ENCODE measurements at places on chromosomes 16 and 17.
A peak's percentile ranks its signal among the peaks of the same experiment; 100 is the strongest.

DNA sequence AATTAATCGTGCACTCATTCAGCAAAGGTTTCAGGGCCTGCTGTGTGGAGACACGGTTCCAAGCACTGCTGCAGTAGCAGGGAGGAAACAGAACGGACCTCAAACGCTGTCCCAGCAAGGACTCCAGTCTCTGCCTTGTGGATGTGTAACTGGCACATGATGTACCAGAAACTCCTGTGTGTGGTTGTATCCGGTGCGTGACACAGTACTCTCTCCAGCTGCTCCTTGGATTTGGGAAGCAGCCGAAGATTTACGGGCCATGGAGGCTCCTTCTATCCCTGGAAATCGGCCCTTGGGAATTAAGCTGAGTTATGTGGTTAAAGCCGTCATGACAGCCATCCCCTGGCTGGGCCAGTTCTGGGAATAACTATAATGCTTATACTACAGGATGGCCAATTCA lies 8.5 kb upstream of the ANKRD11 start:
- DNase-seq: no peak

DNA sequence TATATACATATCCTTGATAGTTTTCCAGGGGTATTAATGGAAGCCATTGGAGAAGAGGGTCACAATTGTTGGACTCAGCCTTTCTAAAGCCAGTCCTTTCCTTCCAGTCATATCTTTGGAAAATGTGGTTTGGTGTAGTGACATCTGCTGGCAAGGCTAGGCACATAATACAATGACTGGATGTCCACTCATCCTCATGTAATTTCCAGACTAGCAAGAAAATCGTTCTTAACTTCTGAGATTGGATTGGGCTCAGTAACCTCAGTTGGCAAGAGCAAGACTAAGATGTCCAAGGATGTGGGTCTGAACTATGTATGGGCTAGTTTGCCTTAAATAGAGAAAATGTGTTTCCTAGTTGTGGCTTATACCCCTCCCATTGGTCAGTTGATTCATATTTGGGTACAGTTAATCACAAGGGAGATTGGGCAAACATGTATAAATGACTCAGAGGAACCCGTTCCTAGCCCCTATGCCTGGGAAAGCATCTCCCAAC lies 8.7 kb upstream of the KAT7 start:
- DNase-seq: no peak

DNA sequence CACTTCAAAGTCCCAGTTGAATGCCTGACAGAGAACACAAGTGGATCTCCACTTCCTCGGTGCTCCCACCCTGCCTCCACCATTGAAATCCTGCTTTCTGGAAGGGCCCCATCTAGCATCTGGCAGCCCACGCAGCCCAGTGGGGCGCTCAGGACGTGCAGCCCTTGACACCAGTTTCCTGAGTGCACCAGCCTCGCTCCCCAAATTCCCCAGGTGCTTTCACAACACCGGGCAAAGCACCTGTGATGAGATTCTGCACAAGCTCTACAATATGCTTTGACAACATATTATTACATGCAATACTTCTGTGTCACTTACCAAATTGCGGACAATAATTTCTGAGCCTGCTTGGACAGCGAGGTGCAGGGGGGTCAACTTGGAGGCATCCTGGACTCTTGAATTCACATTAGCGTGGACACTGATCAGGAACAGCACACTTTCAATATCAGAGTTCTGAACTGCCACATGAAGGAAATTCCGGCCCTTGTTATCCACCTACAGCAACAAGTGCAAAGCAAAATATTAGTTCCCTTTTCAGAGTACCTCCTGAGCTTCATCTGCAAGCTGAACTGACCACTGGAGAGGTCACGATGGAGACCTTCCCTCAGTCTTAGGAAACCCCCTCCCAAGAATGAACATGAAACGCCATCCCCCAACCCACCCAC lies 33.9 kb downstream of the CYB5D2 start:
- no peak for DNase-seq

GRCh38 chr16:56946767-56947603 lies 14.8 kb upstream of the CETP start:
- no peak for DNase-seq

GRCh38 chr16:31487720-31488467 lies 5.0 kb downstream of the SLC5A2 start:
- DNase-seq: peak; percentile 77

DNA sequence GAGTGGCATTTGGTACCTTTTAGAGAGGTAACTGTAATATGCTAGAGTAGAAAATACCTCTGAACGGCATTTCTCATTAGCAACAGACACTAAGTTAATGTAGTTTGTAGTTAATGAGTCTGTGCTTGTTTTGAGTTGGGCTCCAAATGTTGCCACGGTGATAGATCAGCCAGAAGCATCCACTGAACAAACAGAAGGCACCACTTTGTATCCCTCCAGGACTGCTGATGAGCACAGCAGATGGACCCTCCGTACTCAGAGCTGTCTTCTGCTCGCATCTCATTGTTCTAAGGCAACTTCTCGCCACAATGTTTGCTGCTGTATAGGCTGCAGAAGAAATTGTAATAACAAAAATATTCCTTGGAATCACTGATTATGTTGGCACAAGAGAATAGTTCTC lies 56.1 kb downstream of the TNRC6C start:
- no peak for DNase-seq

- DNase-seq: no peak
Observed at GRCh38 chr17:68621065-68621464, 19.9 kb upstream of the FAM20A start.

DNA sequence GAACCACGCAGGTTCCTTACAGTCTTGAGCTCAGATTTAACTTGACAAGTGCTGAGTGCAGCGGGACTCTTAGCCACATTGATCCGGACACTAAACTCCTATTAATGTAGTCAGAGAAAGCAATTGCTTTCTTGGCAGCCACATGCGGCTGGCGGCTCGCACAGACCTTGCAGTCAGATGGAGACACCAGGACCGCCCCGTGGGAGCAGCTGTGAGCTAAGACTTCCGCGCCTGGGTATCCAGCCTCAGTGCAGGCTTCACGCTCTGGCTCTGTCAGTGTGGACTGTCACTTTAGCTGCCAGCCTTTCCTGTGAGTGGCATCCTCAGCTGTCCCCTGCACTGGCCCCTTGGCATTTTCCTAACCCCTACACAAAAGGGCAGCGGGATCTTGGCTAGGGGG lies 80.9 kb upstream of the NLRP1 start:
- DNase-seq: no peak

DNA sequence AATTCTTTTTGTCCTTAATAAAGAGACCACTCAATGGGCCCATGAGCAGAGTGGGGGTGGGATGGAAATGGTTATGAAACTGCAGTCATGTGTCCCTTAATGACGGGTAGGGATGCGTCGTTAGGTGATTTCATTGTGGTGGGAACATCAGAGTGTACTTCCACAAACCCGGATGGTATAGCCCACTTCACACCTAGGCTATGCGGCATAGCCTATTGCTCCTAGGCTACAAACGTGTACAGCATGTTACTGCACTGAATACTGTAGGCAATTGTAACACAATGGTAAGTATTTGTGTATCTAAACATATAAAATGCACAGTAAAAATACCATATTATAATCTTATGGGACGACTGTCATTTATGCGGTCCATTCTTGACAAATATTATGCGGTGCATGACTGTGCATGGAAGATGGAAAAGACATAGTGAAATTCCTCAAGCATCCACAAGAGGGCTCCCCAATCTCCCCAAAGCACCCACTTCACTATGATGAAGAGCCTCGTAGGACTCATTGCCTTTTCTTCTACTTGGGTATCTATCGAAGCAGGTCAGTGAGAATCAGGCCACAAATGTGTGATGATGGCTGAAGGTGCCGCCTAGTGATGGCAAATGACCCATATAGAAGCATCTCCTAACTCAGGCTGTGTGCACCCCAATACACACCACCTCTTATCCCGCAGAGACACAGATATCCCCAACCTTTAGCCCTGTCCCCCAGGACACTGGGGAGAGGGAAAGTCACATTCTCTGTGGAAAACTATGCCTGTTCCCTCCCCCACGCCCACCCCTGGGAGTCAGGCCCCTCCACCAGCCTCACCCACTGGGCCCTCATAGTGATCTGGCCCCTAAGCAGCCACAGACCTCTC lies 43.5 kb downstream of the TBX21 start:
- no peak for DNase-seq

DNA sequence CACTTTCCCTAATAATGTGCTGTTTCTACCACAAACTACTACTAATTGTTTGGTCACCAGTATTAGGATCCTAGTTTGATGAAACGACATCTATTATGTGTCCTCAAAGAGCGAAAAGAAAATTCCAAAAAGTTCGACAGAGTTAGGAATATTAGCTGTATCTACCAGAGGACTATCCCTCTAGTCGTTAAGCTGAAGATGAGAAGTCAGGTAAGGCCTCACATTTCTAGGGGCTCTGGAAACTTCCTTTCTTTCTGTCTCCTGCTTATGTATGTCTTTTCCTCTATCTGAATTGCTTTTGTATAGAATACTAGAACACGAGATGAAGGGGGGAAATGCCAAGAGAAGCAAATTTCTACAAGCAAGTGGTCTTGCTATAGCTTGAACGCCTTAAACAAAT lies 1.6 kb downstream of the GLG1 start:
- no peak for DNase-seq

DNA sequence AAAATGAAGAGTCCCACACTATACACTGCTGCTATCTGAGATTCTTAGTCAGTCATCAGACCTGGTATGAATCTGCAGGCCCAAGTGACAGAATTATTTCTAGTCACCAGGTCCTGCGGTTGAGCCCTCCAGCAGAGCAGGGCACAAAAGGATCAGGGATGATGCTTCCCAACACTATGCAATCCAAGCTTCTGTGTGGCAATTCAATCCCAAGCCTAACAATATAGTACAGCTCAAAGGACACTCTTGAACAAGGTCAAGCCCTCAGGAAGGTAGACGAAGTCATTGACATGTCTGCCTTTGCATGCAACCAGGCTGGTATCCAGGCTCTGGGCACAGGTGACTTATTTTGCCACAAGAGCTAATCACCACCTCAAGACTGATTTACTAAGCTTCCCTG lies 5.8 kb downstream of the DCUN1D3 start:
- DNase-seq: no peak

DNA sequence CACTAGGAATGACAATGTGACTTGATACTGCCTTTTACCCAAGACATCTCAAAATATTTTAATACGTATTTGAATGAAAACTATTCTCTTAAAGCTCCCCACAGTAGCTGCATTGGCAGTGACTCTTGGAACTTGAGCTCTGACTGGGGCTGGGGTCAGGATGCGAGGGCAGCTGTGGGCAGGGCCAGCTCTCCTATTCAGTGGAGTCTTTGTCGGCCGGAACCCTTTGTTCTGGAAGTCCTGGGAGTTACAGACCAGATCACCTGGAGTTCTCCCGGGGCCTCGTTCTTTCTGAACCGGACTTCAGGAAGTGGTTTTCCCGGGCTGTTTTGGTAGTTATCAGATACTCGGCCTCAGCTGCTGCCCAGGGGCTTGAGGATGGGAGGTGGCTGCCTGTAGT lies 84.9 kb downstream of the NPIPB11 start:
- DNase-seq: peak; percentile 78

- DNase-seq: peak; percentile 72
Observed at GRCh38 chr17:55731586-55732250, 9.1 kb upstream of the TMEM100 start.

DNA sequence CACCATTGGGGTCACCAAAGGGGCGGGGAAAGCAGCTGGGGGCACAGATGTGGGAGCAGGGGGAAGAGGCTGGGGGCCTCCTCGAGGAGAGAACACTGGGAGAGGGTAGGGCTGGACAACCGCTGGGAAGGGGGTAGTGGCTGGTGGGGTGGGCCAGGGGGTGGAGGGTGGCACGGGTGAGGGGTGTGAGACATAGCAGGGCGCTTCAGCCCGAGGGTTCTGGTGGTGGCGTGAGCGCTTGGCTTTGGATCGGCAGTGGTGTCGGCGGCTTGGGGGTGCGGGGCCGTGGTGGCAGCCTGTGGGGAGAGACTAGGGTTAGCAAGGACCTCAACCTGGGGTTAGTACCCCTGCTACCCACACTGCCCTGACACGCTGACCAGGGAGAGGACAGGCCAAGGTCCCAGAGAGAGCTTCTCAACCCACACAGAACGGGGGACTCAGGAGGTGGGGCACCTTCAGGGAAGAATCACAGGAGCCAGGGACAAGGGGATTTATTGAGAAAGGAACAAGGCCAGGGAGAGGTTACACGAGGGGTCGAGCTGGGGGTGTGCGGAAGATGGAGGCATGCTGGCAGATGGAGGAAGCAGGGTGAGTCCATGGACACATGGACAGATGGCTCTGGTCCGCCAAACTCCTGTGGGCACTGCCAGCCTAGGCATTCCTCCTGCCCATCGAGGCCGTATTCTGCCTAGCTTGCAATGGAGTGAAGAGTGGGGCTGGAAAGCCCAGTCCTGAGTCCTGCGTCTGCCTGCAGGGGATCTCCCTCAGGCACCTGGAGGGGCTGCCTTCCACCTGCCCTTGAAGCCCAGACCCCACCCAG lies 8.4 kb downstream of the PER1 start:
- no peak for DNase-seq

GRCh38 chr16:3012828-3013420 lies at the start of gene CLDN9:
TSS of gene CLDN9 (plus strand) at chr16:3012923. CDS start at chr16:3013363, 440 bp downstream.
- peak; percentile 92 for DNase-seq

DNA sequence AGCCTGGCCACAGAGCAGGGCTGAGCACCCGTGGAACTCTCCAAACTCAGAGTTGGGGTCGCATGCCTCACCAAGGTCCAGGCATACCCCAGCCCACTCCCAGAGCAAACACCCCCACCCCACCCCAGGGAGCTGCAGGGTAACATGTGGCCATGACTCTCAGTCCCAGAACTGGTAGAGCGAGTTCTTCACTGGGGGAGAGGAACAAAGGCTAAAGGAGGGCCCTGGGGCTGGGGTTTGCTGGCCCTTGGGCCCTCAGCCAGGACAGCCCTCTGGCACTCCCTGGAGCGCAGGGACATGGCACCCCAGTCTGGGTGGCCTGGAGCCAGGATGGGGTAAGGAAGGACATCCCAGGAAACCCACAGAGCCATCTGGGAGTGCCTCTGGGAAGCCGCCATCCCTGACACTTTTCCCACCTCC lies 4.2 kb downstream of the HID1 start:
- no peak for DNase-seq

DNA sequence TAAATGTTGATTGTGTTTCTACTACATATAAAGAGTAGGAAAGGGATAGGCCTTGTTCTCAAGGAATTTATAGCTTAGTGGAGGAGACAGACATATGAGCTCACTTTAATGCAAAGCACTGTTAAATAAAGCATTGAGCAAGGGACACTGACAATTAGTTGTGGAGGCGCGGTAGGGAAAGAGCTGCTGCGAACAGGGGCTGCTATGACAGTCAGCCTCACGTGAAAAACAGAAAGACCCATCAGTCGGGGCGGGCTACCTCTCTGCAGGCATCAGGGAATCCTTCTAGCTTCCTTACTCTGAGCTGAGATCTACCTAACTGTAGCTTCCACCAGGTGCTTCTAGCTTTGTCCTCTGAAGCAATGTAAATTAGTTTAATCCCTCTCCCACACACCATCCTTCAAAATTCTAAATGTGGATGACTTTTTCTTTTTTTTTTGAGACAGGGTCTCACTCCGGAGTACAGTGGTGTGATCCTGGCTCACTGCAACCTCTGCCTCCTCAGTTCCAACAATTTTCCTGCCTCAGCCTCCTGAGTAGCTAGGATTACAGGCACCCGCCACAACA lies 129.9 kb upstream of the ZFHX3 start:
- no peak for DNase-seq

All from islet precursor cell (in vitro differentiated cells).